ENCODE measurements at places on chromosomes 7 and 10.

DNA sequence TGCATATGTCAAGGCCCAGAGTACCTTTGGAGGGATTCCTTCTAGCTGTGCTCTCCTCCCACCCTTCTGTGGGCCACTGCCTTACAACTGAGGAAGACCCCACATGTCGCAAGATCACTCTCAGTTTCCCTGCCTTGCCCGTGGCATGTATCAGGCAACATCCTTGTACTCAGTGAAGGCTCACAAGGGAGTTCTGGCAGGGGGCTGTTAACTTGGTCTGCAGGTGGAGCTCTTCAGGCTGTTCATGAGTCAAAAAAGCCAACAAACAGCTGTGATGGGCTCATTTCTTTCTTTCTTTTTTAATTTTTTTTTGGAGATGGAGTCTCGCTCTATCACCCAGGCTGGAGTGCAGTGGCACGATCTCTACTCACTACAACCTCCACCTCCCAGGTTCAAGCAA, 513.0 kb upstream of the ANKRD30A start:
- DNase-seq: no peak

DNA sequence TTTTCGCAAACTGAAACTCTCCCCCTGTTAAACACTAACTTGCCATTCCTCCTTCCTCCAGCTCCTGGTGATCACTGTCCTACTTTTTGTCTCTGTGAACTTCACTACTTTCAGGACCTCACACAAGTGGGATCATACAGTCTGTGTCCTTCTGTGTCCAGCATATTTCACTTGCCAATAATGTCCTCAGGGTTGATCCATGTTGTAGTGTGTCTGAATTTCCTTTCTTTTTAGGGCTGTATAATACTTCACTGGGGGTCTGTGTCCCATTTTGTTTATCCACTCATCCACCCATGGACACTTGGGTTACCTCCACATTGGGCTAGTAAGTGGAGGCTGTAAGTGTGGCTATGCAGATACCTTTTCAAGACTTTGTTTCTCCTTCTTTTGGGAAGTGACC, 42.7 kb upstream of the GJD4 start:
- no peak for DNase-seq

- DNase-seq: peak; percentile 18
These were observed 157.9 kb upstream of the INSYN2A start for GRCh38 chr10:127354255-127354654.

DNA sequence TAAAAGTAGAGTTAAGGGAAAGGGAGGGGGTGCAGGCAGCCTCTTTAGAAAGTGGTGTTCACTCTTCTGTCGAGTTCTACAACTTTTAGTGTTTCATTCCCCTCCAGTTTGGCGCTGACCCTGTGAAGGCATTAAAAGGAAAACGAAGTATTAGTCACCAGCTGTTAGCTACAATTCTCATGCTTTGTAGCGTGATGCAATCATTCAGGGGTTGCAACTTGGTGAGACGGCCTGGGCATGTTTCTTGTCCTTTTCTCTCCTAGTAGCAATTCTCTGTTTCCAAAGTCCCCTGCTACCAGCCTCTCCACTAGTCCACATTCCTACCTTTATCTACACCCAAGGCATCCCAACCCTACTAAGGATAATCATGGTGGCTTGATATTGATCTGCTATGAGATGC, 33.7 kb upstream of the DGKI start:
- DNase-seq: peak; percentile 87

DNA sequence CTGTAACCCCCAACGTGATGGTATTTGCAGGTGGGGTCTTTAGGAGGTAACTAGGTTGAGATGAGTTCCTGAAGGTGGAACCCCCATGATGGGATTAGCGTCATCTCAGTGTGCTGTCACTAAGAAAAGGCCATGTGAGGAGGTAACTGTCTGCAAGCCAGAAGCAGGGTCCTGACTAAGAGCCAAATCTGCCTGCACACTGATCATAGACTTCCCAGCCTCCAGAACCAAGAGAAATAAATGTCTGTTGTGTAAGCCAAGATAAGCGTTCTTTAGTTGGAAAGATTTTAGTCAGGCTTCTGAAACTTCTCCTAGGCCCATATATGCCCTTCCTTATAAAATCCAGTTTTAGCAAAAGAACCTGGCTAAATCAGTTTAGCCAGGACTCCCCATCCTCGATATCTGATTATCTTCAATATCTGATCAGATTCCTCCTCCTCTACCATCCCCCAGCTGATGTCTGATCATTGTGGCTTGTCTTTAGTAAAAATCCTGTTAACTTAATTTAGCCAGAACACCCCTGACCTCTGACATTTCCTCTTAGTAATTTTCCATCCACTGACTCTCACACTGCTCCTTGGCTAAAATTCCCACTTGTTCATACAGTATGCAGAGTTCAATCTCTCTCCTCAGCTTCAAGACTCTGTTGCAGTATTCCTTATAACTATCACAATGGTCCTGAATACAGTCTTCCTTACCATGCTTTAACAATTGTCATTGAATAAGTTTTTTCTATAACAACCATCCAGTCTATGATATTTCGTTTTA, 835.4 kb upstream of the PHF14 start:
- no peak for DNase-seq

- peak; percentile 26 for DNase-seq
These were observed 54.7 kb upstream of the AFAP1L2 start for GRCh38 chr10:114458955-114459354.

GRCh38 chr10:113063043-113063967, 113.3 kb downstream of the TCF7L2 start:
- DNase-seq: no peak

- no peak for DNase-seq
These were observed 175.2 kb downstream of the CTTNBP2 start for GRCh38 chr7:117698018-117698417.

DNA sequence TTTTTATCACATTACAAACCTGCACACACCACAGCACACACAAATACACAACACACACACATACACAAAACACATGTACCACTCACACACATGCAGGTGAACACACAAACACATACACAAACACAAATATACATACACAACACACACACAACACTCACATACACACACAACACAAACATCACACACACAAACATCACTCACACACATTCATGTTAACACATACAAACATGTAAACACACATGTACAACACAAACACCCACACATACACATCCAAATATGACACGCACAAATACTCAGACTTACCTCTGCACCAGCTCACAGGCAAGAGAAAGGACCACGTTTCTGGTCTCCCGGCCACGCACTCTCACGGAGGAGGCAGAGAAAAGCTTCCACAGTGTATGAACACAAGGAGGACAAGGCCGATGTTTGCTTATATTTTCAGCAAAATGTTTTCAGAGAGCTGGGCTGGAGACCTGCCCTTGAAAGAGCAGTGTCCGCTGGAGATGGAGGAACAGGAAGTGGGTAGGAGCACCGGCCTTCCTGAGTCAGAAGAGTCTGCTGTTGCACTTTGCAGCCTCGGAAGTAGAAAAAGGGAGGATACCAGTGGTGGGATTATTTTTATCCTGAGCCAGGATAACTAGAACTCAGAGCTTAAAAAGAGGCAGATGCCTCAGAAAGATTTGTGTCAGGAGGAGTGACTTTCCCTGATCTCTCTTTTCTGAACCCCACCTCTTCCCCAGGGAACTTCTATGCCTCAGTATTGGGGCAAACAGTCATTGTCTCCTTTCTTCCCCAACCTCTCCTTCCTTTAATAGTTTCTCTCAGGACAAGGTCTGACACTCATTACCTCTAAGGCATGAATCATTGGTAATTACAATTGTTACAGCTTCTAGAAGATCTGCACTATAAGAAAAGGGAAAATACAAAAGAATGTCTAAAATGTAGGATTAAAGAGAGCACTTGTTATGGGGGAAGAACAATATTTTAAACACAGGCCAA, at the start of gene GIMAP6:
Gene GIMAP6, minus strand, starts transcription at position 520 of the 999 bp plus-strand sequence. CDS start 2,243 bp downstream, outside the sequence.
- DNase-seq: no peak

DNA sequence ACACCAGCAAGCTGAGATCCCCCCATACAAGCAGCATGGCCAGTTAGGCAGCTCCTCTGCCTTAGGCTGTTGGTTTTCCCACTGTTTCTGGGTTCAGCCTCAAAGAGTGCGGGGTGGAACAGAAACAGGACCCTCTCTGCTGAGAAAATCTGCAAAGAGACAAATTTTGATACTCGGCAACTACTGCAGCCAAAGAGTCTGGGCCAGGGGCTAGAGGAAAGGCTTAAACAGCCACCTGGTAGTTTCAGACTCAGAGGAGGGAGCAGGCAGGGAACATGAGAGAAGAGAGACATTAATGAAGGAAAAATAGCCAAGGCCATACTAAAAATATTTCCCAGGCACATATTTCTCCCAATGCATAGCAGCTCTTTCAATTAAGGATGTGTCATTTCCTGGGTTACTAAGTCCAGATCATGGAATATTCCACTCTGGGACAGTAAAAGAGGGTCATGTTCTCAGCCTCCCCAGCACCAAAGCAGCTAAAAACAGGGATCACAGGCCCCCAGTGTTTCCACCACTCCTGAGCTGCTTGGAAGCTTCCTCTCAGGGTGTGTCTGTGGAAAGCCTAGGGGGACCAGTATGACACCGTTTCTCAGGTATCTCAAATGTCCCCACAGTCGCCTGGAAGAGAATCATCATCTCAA, 29.8 kb downstream of the PDLIM1 start:
- DNase-seq: peak; percentile 52

GRCh38 chr7:3021825-3022224, 21.8 kb downstream of the CARD11 start:
- DNase-seq: peak; percentile 18

DNA sequence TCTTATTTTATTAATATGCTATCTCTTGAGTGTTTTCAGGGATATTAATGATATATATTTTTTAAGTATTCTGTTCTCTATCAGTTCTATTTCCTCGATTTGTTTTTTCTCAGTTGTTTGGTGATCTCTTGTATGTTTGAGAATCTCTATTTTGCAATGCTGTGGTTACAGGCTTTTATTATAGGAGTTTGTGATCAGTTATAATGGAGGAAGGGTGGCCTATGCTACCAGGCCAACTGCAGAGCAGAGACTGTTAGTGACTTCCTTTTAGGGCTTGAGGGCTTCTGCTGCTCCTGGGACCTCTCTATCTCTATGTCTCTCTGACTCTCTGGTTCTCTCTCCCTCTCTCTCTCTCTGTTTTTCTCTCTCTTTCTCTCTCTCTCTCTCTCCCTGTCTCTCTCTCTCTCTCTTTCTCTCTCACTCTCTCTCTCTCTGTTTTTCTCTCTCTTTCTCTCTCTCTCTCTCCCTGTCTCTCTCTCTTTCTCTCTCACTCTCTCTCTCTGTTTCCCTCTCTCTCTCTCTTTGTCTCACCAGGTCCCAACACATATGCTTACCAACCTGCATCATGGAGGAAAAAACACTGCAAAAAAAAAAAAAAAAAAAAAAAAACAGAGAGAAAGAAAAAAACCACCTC, 69.4 kb upstream of the CAV2 start:
- no peak for DNase-seq
